ENCODE measurements at places on chromosomes 1 and 21. TPM values are rescaled to one million over a fixed set of nuclear protein-coding genes. Genes with fewer than 3 reads are reported as not detected.

KRTAP13-2 gene
- total RNA-seq = not detected

SPTA1 gene
- not detected for total RNA-seq

PODN gene
- total RNA-seq = 0.13 TPM

TRIM46 gene
- total RNA-seq = 6.0 TPM

TAS1R1 gene
- not detected for total RNA-seq

NHLH2 gene
- total RNA-seq = not detected

AKNAD1 gene
- not detected for total RNA-seq

CGN gene
- total RNA-seq = 5.2 TPM

TMEM125 gene
- total RNA-seq = 0.33 TPM
